ENCODE measurements at places on chromosomes 11 and 22.

DNA sequence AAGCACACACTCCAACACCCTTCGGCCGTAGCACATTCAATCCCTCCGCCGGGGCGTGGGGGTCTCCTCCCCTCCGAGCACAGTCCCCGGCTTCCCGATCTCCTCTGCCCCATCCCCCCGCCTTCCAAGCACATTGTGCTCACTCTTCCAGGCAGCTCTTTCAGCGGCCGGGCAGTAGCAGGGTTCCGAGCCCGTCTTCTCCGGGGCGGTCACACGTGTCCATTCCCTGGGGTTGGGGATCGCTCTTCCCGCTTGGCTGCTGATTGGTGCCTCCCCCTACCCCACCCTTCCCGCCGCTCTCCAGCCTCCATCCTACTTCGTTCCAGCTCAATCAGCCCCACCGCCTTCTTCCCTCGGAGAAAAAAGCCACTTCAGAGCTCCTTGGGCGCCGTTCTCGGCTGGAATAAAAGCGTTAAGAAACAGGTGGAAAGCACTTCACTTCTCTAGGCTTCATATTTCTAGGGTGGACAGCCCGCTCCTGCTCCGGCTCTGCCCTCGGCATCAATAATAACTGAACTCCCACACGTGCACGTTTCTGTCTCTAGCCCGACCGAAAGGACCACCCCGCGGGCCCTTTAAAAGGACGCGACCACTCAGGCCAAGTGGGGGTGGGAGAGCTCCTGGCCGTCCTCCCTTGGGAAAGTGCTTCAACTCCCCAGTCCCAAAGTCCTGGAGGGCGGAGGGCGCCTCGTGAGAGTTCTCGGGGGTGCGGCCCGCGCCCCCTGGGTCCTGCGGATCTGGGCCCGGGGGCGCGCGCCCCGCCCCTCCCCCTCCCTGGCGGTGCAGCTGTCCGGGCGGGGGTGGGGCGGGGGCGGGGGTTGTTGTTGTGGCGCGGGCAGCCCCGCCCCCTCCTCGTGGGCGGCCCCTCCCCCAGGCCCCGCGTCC is 464 bp upstream of the CECR2 start:
- peak; percentile 59 for DNase-seq

DNA sequence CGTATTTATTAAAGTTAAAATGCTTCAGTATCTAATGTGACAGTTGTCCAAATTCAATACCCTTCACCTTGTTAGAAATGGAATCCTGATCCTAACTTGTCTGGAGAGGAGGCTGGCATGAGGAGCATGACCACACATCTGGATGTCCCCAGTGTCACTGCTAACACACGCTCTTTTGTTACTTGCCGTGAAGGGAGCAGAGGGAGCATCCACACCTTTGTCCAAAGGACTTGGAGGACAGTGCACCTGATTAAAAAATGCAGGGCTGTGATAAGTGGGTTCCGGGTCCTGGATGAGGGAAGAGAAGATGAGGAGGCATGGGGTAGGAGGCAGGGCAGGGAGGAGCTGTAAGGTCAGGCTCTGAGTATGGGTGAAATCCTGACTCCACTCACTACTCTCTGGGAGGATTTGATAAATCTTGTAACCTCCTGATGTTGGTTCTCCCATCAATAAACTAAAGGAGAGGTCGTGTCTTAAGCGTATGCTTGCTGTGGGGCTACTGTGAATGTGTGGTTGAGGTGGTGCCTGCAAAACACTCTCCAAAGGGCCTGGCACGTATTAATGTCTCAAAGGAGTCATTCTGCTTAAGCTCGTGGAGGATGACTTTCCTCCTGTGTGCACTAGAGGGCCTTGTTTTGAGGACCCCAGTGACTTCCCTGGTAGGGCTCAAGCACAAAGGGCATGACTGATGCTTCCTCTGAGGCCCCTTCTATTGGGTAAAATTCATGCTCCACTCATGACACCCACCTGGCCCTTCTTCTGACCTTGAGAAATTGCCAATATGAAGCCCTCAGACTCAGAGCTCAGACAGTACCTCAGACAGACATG is 16.8 kb upstream of the IGLL5 start:
- DNase-seq: no peak

DNA sequence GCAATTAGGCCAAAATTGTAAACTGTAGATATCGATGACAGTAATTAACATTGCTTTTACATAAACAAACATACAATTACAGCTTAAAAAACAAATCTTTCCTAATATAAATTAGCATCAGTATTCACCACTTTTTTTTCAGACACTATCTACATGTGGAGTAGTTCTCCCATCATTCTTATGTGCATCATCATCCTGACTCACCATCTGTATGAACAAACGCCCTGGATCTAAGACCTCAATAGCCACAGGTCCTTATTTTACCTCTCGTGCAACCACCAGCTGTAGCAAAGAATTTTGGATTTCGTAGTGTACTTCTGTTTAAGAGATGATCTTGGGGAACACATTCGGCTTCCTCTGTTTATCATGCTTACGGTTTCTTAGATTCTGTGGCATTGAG is 551.9 kb upstream of the KIRREL3 start:
- DNase-seq: no peak

GRCh38 chr22:22369964-22370270 is 125.3 kb downstream of the VPREB1 start:
- DNase-seq: no peak

Data from substantia nigra (tissue), 51 donors.